Colonic mucosa (tissue), 4 donors: ENCODE measurements at places on chromosomes 2 and 18. TPM values are rescaled to one million over a fixed set of nuclear protein-coding genes. Genes with fewer than 3 reads are reported as not detected.

Gene LBX2
- 0.50 TPM for total RNA-seq

Gene GBX2
- not detected for total RNA-seq

Gene CIB4
- total RNA-seq: not detected

Gene SDC1
- 213 TPM for total RNA-seq

Gene TPO
- 0.94 TPM for total RNA-seq

Gene RNU2-63P
- 5.7 TPM for total RNA-seq

Gene UCN
- 0.74 TPM for total RNA-seq

Gene ACADL
- total RNA-seq: 0.12 TPM

- no peaks in the 10 kb centered on the region for H3K36me3 ChIP-seq
- no peak overlapping the region for H3K27ac ChIP-seq
- H3K4me3 ChIP-seq: peak overlapping the region; percentile 86
- no peaks in the 10 kb centered on the region for H3K27me3 ChIP-seq
- H3K4me1 ChIP-seq: peaks cover 49% of the 10 kb centered on the region
Observed at GRCh38 chr18:13219593-13220159, 1.1 kb downstream of the LDLRAD4 start.

DNA sequence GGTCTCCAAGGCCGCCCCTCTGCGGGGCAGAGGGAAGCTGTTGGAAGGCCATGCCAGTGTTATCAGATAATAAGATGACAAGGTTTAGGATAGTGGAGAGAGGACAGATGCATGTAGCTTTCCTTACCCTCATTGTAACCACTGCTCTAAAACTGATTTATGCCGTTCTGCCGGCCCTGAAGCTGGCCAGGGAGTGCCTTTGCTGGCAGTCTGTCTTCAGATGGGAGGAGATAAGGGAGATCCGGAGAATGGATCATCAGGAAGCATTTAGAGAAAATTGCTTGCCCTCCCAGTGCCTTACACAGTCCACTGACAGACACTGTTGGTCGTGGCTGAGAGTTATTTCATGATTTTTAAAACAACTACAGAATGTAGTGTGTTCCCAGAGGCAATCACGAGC lies 35.4 kb upstream of the MYO3B start:
- no peaks in the 10 kb centered on the region for H3K27me3 ChIP-seq
- H3K36me3 ChIP-seq: no peaks in the 10 kb centered on the region
- no peak overlapping the region for H3K27ac ChIP-seq
- no peaks in the 10 kb centered on the region for H3K4me1 ChIP-seq

GRCh38 chr18:24060644-24061043 lies 46.1 kb downstream of the TTC39C start:
- H3K27me3 ChIP-seq: no peaks in the 10 kb centered on the region
- DNase-seq: no peak
- H3K36me3 ChIP-seq: no peaks in the 10 kb centered on the region
- H3K27ac ChIP-seq: no peak overlapping the region

DNA sequence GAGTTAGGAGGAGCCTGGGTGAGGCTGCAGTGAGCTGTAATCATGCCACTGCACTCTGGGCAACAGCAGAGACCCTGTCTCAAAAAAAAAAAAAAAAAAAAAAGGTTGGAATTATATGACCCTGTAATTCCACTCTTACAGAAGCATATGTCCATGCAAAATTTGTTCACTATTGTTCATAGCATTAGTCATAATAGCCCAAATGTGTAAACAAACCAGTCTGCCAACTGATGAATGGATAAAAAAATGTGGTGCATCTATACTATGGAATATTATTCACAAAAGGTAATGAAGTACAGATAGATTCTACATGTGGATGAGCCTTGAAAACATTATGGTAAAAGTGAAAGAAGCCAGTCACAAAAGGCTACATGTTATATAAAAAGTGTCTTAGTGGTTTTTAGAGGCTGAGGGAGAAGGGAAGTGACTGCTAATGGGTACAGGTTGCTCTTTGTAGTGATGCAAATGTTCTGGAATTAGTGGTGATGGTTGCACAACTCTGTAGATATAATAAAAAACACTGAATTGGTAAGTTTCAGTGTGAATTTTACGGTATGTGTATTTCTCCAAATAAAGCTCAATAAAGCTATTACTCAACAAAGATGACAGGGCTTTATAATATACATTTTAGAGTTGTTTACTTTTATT lies 9.4 kb downstream of the COA5 start:
- no peak overlapping the region for H3K4me3 ChIP-seq
- H3K36me3 ChIP-seq: peaks cover 7% of the 10 kb centered on the region
- no peaks in the 10 kb centered on the region for H3K27me3 ChIP-seq
- no peak for DNase-seq

- no peak for DNase-seq
- no peak overlapping the region for H3K4me3 ChIP-seq
- no peaks in the 10 kb centered on the region for H3K4me1 ChIP-seq
Observed at GRCh38 chr2:68387408-68388350, 22.6 kb downstream of the PLEK start.

- H3K4me3 ChIP-seq: no peak overlapping the region
- no peaks in the 10 kb centered on the region for H3K4me1 ChIP-seq
- DNase-seq: no peak
Observed at GRCh38 chr2:28326881-28327505, 65.7 kb upstream of the FOSL2 start.

DNA sequence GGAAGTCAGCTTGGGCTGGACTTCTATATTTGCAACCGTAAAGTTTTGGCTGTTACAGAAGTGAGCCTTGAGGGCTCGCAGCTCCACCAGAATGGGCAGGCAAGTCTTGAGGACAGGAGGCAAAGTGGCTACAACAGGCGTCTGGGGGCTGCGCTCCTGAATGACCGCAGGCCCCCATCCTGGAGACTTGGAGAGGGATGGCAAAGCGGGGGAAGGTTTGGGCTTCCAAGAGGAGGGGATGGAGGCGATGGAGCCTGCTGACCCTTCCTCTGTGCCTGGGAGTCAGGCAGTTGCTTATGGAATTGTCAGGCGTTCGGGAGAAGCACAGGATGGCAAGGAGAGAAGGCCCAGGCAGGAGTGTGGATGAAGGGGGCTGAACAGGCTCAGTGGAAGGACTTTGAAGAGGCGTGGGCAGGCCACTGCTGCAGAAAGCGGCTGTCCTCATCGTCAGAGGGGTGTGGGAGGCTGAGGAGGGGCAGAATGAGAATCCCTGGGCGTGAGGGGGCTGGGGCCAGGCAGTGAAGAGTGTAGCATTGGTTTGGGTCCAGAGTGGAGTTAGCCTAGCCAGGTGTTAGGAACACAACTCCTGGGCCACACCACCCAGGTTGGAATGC lies 72.3 kb downstream of the INHBB start:
- DNase-seq: peak; percentile 5
- no peaks in the 10 kb centered on the region for H3K27me3 ChIP-seq
- H3K4me3 ChIP-seq: no peak overlapping the region

- no peak overlapping the region for H3K4me3 ChIP-seq
- no peak for DNase-seq
- H3K27me3 ChIP-seq: no peaks in the 10 kb centered on the region
- no peaks in the 10 kb centered on the region for H3K36me3 ChIP-seq
Observed at GRCh38 chr2:235710933-235711332, 217.1 kb downstream of the AGAP1 start.

- H3K27me3 ChIP-seq: no peaks in the 10 kb centered on the region
- H3K27ac ChIP-seq: peak overlapping the region; percentile 44
- no peak overlapping the region for H3K4me3 ChIP-seq
- H3K36me3 ChIP-seq: no peaks in the 10 kb centered on the region
Observed at GRCh38 chr2:207256476-207257207, 90.9 kb upstream of the KLF7 start.

GRCh38 chr2:96914332-96914731 lies 44.5 kb upstream of the SEMA4C start:
- H3K36me3 ChIP-seq: no peaks in the 10 kb centered on the region
- H3K27me3 ChIP-seq: no peaks in the 10 kb centered on the region
- no peak overlapping the region for H3K4me3 ChIP-seq
- H3K27ac ChIP-seq: no peak overlapping the region

GRCh38 chr2:88601286-88601685 lies 26.0 kb downstream of the EIF2AK3 start:
- no peaks in the 10 kb centered on the region for H3K4me1 ChIP-seq
- H3K4me3 ChIP-seq: no peak overlapping the region
- H3K36me3 ChIP-seq: no peaks in the 10 kb centered on the region
- H3K27me3 ChIP-seq: no peaks in the 10 kb centered on the region

- no peaks in the 10 kb centered on the region for H3K4me1 ChIP-seq
- no peaks in the 10 kb centered on the region for H3K27me3 ChIP-seq
- H3K4me3 ChIP-seq: no peak overlapping the region
- no peaks in the 10 kb centered on the region for H3K36me3 ChIP-seq
- no peak overlapping the region for H3K27ac ChIP-seq
- DNase-seq: no peak
Observed at GRCh38 chr2:170523506-170523905, 191.6 kb upstream of the SP5 start.

GRCh38 chr2:188984065-188984491 lies 9.9 kb downstream of the COL3A1 start:
- no peak for DNase-seq
- H3K27me3 ChIP-seq: no peaks in the 10 kb centered on the region
- no peaks in the 10 kb centered on the region for H3K4me1 ChIP-seq
- H3K4me3 ChIP-seq: no peak overlapping the region
- H3K36me3 ChIP-seq: no peaks in the 10 kb centered on the region
